ENCODE measurements at places on chromosomes 12 and 14.

GRCh38 chr14:106826833-106827369, 1300.5 kb downstream of the TMEM121 start:
- DNase-seq: no peak

DNA sequence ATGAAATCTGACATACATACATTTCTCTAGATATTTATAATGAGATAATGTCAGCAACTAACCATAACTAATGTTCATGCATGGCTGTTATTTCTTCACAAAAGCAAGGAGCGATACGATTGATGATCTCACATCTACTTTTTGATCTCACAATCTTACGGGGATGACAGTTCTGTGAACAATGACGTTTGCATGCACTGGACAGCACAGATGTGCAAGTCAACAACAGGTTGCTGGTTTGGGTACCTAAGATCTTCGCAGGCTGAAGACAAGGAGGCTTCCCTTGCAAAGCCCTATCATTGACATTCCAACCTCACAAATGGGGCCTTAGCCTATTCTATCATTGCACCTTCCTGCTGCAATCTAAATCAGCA, 53.6 kb downstream of the C12orf42 start:
- no peak for DNase-seq

DNA sequence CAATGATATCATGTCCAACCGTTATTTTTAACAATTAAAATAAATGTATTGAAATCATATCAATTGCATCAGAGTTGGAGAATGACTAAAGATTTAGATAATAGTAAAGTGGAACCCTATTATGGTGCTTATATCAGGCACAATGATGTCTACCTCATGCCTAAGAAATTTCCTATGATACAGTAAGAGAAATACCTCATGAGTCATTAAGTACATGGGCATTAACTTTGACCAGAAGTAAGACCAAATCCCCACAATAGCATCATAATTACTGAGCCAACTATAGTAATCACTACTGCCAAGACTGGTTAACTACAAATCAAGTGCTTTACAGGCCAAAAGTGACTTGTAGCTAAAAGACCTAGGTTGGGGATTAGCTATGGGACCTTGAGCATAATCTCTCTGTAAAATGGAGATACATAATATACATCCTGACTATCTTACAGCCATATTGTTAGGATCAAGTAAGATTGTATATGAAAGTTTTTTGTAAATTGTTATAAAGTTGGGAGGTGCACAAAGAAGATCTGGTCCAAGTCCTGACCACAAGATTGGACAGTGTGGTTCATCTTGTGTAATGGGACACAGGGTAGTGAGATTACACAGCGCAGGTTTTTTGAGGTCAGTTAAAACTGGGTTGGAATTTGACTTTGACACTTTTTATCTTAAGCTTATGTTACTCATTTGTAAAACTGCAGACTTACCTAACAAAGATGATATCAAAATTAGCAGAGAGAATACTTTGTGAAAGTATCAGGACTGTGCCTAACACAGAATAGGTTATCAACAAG, 60.5 kb downstream of the ERGIC2 start:
- no peak for DNase-seq

- DNase-seq: no peak
Measured at GRCh38 chr12:98828802-98829600, 183.9 kb downstream of the APAF1 start.

- DNase-seq: no peak
Measured at GRCh38 chr14:101506926-101507835, 54.1 kb upstream of the DIO3 start.

DNA sequence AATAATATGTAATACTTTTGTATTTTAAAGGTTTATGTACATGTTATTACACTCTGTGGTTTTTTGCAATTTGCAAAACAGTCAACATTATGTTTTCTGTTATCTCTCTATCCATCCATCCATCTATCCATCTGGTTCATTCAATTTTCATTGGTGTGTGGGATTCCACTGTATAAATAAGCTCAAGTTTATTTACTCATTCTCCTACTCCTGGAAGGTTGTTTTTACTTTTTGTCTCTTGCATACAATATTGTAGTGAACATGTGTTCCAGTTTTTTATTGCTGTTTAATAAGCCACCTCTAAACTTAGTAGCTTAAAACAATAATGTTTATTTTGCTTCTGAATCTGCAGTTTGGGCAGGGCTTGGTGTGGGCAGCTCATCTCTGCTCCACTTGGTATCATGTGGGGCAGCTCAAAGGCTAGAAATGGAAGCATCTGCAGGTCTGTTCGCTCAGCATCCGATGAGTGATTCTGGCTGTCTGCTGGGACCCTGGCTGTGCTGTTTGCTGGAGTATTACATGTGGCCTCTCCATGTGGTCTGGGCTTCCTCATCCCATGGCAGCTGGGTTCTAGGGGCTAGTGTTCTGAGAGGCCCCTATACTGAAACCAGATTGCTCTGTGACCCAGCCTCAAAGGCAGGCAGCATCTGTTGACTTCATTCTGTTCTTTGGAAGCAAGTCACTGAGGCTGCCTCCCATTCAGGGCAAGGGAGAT, 98.8 kb downstream of the SLC25A47 start:
- DNase-seq: no peak

DNA sequence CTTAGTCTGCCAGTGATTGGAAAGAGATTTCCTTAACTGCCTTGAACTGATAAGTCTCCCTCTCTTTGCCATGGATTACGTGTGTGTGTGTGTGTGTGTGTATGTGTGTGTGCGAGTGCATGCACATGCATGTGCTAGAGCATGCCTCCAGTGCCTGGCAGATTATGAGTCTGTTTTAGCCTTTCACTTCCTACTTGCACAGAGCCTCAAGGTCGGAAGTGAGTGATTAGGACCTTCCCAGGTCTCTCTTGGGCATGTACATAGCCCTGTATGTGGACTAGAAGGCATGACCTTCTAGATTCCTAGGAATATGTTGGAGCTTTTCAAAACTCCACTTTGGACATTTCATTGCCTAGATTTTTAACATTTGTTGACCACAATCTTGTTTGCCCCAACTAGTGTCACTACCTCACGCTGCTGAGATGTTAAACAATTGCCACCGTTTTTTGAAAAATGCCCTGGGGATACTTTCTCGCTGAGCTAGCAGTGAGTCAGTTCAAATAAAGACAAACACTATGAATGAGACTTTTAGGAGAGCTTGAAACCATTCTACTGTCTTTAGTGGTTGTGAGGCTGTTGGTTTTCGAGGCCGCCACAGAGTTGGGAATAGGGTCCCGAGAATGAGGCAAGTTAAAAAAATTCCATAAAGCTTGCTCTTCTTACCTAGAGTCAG, 28.2 kb downstream of the KIAA0586 start:
- DNase-seq: no peak

- no peak for DNase-seq
Measured at GRCh38 chr12:12436831-12437345, 80.0 kb downstream of the BORCS5 start.

GRCh38 chr12:22228022-22228875, 106.3 kb downstream of the ST8SIA1 start:
- DNase-seq: no peak

GRCh38 chr12:12338527-12339168, 11.4 kb downstream of the MANSC1 start:
- peak; percentile 69 for DNase-seq

DNA sequence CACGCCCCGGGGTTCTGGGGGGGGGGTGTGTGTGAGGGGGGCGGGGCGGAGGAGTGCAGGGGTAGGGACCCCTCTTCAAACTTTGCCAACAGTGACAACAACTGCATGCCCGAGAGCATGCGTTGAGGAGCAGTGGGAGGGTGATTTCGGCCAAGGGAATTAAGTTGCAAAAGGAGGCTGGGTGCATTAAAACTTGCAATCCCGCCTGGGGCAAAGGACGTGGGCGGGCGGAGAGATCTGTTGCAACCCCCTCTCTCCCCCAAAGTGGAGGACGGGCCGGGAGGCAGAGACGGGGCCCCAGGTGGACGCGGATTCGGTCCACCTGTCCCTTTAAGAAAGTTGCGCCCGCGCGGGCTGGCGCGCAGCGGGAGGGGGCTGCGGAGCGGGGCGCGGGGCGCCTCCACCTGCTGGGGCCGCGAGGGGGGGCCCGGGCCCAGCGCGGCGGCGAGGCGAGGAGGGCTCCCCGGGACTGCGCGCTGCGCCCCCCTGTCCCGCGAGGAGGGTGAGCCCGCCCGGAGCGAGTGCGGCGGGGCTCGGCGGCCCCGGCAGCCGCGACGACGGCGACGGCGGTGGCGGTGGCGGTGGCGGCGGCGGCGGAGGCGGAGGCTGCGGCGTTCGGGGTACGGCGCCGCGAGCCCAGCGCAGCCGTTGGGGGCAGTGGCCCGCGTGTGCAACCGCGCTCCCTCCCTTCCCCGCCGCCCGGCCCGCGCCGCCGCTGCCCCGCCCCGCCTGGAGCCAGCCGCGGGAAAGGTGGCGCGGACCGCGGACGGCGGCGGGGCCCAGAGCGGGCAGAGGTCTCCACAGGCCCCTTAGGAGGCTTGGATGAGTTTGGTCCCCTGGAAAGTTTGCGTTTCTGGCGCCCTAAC, 530 bp upstream of the FOXN4 start:
- DNase-seq: no peak

GRCh38 chr12:19915392-19916195, 452.7 kb upstream of the PDE3A start:
- peak; percentile 36 for DNase-seq

DNA sequence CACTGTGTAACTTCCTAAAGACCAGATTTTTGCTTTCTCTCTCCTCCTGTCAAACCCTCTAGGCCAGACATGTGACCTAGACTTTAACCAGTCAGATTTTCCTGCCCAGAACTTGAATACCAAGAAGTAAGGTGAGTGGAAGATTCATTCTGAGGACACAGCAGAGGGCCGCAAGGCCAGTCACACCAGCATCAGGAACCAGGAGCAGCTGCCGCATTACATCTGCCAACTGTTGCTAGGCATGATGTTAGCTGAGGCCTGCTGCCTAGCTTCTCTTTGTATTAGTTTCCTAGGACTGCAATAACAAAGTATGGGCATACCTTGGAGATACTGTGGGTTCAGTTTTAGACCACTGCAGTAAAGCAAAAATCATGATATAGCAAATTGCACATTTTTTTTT, 101.9 kb upstream of the BMP4 start:
- DNase-seq: no peak

DNA sequence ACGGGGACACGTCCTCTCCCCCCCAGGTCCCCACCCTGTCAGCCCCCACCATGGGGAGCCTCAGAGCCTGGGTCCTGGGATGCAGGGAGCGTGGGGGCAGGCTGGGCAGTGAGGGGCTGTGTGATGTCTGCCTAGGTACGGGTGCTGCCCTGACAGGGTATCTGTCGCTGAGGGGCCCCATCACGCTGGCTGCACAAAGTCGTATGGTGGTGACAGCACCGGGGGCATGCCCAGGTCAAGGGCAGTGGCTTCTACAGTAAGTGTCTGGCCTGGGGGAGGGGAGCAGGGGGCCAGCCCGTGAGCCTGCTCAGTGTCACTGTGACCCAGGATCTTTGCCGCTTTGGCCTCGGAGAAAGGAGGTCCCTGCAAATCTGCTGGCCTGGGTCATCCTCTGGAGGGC, 23.3 kb downstream of the PAPLN start:
- no peak for DNase-seq

DNA sequence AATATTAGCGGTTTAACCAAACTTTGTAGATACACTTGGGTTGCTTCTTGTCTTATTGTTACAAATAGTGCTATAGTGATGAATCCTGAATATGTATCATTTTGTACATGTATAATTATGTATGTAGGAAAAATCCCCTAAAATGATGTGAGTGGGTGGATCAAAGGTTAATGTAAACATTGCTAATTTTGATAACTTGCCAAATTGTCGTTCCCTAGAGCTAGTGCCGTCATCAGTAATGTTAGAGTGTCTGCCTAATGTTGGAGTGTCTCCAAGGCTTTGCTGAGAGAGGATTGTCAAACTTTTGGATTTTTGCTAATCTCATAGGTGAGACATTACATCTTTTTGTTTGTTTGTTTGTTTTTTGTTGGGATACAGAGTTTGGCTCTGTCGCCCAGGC, 44.4 kb downstream of the AEBP2 start:
- no peak for DNase-seq

DNA sequence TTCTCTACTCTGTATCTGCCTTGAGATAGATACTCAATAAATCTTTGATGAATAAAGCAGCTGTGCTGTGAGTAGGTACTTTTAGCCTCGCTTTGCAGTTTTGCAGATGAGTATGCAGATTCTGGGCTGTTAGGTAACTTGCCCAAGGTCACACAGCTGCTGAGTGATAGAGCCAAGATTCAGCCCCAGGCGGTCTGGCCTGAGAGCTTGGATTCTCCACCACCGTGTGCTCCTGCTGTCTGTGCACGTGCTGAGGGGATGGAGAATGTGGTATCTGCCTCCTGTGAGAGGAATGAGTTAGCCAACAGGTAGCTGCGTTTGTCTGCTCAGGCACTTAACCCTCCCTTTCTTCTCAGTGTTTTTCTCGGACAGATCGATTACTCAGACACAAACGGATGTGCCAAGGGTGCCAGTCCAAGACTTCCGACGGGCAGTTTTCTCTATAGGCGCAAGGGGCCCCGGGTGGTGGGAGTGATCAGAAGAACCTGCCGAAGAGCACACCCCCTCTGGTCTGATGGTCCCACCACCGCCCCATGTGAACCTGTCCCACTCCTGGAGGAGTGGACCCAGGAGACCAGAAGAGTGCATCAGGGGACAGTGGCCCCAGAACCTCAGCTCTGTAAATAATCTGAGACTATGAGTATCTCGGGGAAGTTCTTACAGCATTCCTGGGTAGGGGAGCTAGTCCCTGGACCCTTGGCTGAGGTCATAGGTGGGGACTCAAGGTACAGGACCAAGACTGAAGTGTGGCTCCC, 6.6 kb upstream of the CSAD start:
- DNase-seq: no peak

Measured in SW 1271 (cell line).